Activated CD4-positive, alpha-beta T cell treated with anti-CD3 and anti-CD28 coated beads, Interleukin-2, Interleukin-6, amounts not matched to agents 100 ng/mL and 50 ng/mL, durations not matched to agents 16 hours and 8 hours (primary cell): ENCODE measurements at places on chromosomes 4 and X.
A peak's percentile ranks its signal among the peaks of the same experiment; 100 is the strongest.

DNA sequence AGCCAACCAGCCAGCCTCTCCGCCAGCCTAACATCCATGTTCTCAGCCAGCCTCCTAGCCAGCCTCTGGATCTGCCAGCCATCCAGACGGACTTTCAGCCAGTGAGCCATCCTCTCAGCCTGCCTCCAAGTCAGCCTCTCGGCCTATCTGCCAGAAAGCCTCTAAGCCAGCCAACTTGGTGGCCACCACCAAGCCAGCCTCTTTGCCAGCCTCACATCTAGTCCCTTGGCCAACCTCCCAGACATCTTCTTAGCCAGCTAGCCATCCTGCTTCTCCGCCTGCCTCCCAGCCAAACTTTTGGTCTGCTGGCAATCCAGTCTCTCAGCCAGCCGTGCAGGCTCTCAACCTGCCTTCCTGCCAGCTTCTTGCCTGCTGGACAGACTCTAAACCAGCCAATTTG lies 16.4 kb upstream of the ARAP2 start:
- no peak for DNase-seq

DNA sequence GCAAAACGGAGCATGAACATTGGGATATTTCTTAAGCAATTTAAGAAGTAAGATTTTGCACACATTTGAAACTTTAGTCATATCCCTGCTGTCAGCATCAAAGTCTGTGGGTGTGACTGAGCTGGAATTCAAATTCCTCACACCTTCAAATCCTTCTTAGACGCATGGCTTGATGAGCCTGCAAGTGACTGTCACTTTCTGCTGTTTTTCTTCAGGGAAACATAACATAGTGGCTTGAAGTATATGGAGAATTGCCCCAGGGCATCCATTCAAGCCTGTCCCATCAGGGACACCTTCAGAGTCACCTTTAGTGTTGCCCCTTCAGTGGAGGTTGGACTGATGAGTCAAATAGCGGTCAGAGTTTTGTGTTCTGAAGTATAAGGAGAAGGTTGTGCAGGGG lies 17.4 kb downstream of the FHDC1 start:
- no peak for DNase-seq

- DNase-seq = peak; percentile 61
These were observed 14.7 kb upstream of the CT55 start for GRCh38 chrX:135185795-135186443.

GRCh38 chrX:74922922-74923543 lies 2.2 kb downstream of the NEXMIF start:
- no peak for DNase-seq

GRCh38 chr4:83009529-83009928 lies 1.1 kb downstream of the LIN54 start:
- DNase-seq = no peak

DNA sequence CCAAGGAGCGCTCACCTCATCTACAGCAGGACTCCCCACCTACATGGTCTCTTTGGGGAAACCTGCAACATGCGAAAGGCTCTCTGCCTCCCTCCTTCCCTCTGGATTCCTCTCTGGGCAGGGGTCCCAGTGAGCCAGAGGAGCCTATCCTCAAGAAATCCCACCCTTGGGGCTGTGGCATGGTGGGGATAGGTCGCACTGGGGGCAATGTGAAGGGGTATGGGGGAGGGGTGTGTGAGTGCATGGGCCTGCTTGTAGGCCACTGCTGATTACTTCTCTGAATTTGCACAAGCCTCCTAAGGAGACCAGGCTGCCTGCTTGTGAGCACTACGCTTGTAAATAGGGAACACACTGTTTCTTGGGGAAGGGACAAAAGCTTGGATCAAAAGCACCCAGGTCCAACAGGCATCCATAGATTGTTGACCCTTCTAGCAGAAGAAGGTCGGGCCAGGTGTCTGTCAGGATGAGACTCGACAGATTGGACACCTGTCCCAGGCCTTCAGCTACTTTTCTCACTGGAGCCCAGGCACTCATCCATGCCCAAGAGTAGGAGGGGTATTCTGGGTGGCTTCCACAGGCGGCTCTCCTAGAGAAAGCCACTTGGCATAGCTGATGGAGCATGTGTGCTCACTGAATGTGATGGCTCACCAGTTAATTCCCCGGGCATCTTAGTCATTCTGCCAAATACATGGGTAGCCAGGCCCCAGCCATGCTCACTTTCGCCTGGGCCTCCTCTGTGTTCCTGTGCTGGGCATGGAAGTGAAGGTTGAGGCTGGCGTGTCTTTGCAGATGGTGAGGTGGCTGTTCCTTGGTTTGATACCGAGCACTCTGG lies 75.0 kb downstream of the NBDY start:
- DNase-seq = no peak

- DNase-seq = no peak
These were observed 44.8 kb downstream of the PJA1 start for GRCh38 chrX:69120476-69120875.

- DNase-seq = no peak
These were observed 95.0 kb downstream of the TMEM164 start for GRCh38 chrX:110097920-110098319.

DNA sequence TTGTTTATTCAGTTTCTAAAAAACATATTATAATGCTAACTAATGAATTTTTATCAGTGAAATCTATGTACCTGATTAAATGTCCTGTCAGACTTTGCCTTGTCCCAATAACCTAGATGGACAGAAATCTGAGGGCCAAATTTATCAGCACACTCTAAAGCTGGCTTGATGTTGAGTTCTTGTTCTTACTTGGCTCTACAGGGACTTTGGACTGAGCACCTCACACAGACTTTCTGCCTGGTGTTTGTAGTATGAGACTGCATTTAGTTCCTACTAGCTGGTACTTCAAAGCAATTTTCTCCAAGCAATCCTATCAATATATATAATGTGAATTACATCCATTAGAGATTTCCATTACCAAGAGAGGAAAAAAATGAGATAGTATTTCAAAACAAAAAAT lies 37.8 kb downstream of the INTS12 start:
- no peak for DNase-seq

GRCh38 chr4:74669702-74670101 lies 124.6 kb downstream of the BTC start:
- DNase-seq = no peak

- DNase-seq = peak; percentile 62
These were observed 144.3 kb downstream of the RTL3 start for GRCh38 chrX:78514852-78515251.

- DNase-seq = peak; percentile 59
These were observed 116.3 kb upstream of the NALF2 start for GRCh38 chrX:69387567-69388487.
